Stimulated activated CD8-positive, alpha-beta memory T cell treated with anti-CD3 and anti-CD28 coated beads, Interleukin-4, amount 100 ng/mL, for 1 hour (primary cell): ENCODE measurements at places on chromosomes 6 and 20.
A peak's percentile ranks its signal among the peaks of the same experiment; 100 is the strongest.

DNA sequence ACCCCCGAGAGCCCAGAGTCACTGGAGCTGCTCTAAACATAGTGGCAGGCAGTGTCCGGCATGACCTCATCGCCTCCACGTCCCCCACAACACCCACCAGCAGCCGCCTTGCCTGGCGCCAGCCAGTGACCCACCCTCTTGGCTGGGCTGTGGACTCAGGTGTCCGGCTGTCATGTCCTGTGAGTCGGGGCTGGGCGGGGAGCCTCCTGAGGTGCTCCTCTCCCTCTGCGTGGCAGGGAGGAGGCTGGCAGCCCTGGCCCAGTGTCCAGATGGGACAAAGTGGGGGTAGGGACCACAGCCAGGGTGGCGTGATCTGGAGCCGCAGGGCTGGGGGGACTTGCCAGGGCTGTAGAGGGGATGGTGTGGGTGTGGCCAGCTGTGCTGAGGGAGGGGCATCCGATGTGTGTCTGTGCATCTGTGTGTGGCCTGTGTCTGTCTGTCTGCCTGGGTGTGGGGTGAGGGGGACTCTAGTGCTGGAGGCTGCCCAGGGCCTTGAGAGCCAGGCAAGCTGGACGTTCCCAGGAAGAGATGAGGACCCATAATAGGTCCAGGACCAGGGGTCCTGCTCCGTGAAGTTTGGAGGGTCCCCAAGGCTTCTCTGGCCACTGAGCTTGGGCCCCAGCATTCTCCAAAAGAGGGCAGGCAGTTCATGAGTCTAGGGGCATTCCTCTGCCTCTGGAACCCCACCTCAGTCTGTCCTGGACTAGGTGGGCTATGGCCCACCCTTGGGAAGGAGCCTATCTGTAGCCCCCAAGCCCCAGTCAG is 2.3 kb upstream of the SOX18 start:
- DNase-seq, result no peak

- no peak for DNase-seq
Observed at GRCh38 chr6:20800229-20800628, 266.0 kb downstream of the CDKAL1 start.

DNA sequence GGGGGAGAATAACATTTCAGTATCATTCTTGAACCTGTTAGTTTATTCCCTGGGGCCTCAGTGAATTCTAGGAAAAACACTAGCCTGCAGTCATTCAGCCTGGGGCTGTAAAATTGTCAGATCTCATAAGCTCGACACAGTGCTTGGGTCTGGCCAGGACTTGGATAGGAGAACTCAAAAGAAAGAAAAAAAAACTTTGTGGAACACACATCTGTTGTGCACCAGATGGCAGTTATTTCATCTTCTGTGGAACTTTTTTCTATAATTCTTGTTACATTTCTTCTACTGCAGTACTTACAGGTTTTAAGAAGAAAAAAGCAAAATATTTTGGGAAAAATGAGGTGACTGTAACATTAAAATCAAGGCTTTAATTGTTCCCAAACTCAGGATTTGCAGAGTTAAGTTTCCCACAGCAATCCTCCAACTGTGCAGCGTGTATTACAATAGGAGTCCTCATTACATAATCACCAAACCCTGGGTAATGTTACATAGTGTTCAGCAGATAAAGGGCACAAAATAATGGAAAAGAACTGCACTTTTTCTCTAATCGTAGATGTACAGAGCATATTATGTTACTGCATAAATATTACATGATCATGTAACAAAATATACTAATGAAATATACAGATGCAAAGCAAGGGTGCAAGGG is 531.1 kb upstream of the CITED2 start:
- no peak for DNase-seq

GRCh38 chr6:87357479-87358196 is 13.0 kb downstream of the C6orf163 start:
- DNase-seq, result no peak

- DNase-seq, result no peak
Observed at GRCh38 chr6:104941729-104942091, 15.2 kb upstream of the LIN28B start.

DNA sequence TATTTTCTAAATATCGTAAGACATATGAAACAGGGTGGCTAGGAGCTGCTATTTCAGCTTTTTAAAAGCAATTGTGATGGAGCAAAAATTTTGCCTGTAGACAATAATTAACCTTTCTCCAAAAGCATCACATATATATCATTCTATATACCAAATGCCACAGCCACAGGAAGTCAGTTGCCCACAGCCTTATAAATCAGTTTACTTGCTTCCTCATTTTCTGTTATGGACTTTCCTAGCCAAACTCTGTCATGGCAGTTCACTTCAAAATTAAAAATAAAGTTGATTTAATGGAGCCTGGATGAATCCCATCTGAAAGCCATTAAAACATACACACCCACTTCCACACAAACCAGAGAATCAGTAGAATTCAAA is 93.4 kb upstream of the NHSL1 start:
- DNase-seq, result no peak

- DNase-seq, result no peak
Observed at GRCh38 chr6:90136837-90137568, 159.6 kb downstream of the BACH2 start.

DNA sequence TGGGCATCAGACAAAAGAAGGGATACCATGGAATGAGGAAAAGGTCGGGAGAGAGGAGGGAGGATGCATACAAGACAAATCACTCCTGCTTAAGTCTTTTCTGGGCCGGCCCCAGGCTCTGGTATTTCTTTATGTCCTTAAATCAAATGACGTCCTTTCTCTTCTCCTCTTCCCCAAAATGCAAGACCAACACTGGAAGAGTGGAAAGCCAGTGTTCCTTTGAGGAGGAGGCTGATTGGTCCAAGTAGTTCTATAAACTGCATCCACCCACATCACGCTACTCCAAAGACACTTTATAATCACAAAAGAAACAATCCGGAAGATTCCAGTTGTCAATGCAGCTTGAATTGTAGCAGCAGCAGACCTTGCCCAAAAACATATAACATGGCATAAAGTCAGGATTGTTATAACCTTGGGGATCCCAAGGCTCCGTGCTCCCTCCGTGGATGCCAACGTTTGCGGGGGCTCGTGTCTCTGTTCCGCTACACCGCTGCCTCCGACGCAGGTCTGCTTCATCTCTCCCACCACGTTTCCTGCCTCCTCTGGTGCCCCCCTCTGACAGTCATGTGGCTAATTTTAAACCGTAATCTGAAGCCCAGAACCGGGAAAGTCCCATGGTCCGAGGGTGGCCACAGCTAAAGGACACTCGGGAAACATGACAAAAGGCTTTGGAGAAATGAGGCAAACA is 47.1 kb downstream of the MCUR1 start:
- DNase-seq, result peak; percentile 25

- DNase-seq, result no peak
Observed at GRCh38 chr6:50819904-50820868, 1.5 kb downstream of the TFAP2B start.
